G401 (cell line): ENCODE measurements at places on chromosomes 3 and 15. TPM values are rescaled to one million over a fixed set of nuclear protein-coding genes. Genes with fewer than 3 reads are reported as not detected.
A peak's percentile ranks its signal among the peaks of the same experiment; 100 is the strongest.

Gene AGBL1
- total RNA-seq = not detected in 2 replicates

Gene SLC49A4
- total RNA-seq = 17.9 and 18.2 TPM in 2 replicates

Gene SCN11A
- total RNA-seq = not detected in 2 replicates

Gene CCR9
- total RNA-seq = not detected in 2 replicates

Gene GRM7
- total RNA-seq = not detected in 2 replicates

Gene CASR
- not detected in 2 replicates for total RNA-seq

Gene C3orf49
- total RNA-seq = not detected in 2 replicates

Gene MOBP
- not detected in 2 replicates for total RNA-seq

Gene LSMEM2
- total RNA-seq = 1.6 TPM in 1 of 2 replicates, not detected in the other

Gene KLHL40
- total RNA-seq = not detected in 2 replicates

Gene CPA3
- total RNA-seq = not detected in 2 replicates

Gene LNP1
- total RNA-seq = 2.2 and 3.6 TPM in 2 replicates

Gene CIAO2A
- total RNA-seq = 233 and 242 TPM in 2 replicates

GRCh38 chr15:51237816-51238215 is 100.6 kb downstream of the CYP19A1 start:
- DNase-seq = no peak

- no peak for DNase-seq
Observed at GRCh38 chr15:93428150-93428549, 339.1 kb upstream of the RGMA start.

DNA sequence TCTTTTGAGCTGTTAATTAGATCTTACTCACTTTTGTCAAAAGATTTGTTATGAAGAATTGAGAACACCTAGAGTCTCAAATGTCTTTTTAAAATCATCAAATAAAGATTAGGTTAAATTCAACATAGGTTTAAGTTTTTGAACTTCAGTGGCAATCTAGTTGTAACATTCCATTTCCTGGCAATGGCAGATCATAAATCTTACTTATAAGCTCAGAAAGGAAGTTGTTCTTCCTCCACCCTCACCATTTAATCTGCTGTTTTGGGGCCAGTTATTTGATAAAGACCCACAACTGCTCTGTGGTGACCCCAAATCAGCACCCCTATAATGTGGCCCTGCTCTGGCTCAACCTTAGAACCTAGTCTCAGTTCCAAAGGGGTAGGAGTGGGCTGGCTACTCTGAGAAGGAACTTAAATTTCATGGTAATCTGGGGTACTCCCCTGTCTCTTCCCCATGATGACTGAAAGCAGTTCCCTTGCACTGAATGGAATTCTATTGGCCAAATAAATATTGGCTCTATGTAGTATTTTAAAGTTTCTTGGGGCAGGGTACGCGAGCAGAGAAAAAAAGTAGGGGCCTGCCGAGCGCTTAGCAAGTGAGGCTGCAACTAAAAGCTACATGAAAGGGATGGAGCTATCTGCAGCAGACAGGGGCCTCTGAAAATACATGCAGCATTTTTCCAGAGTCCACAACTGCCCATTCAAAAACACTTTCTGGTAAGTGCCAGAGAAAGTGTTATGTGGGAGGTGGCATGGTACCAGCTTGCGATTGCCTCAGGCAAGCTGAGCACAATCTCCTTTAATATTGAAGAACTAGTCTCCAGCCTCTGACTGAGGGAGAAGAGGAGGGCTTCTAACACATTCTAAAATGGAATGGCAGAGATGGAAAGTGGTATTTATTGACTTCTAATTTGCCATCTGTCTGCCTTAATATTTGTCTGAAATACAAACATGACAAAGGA is 103.6 kb upstream of the RASGRP1 start:
- no peak for DNase-seq

GRCh38 chr3:49134471-49135265 is 1.8 kb upstream of the LAMB2 start:
- DNase-seq = no peak

DNA sequence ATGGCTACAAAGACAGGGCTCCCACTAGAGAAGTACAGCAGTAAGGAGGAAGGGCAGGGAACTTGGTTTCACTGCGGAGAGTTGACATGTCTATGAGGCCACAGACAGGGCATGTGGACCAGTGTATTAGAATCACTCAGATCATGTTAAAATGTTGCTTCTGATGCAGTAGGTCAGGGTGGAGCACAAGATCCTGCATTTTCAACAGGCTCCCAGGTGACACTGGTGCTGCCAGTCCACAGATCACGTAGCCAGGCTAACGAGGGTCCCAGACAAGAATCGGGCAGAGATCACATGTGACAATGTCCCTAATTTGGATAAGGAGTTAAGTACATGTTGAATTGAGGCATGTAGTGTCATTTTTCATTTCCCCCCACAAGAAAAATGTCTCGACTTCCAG is 73.6 kb downstream of the SPSB4 start:
- DNase-seq = no peak

DNA sequence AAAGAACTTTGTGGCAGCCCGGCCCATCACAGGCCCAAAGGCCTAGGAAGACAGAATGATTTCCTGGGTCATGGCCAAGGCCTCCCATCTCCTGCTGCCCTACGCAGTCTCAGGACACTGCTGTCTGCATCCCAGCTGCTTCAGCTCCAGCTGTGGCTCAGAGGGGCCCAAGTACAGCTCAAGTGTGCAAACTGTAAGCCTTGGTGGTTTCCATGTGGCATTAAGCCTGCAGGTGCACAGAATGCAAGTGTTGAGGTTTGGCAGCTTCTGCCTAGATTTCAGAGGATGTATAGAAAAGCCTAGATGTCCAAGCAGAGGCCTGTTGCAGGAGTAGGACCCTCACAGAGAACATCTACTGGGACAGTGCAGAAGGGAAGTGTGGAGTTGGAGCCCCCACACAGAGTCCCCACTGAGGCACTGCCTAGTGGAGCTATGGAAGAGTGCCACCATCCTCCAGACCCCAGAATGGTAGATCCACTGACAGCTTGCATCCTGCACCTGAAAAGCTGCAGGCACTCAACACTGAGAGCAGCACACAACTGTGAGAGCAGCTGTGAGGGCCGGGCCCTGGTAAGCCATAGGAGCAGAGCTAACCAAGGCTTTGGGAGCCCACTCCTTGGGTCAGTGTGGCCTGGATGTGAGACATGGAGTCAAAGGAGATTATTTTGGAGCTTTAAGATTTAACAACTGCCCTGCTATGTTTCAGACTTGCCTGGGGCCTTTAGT is 208.2 kb upstream of the CMC1 start:
- no peak for DNase-seq

DNA sequence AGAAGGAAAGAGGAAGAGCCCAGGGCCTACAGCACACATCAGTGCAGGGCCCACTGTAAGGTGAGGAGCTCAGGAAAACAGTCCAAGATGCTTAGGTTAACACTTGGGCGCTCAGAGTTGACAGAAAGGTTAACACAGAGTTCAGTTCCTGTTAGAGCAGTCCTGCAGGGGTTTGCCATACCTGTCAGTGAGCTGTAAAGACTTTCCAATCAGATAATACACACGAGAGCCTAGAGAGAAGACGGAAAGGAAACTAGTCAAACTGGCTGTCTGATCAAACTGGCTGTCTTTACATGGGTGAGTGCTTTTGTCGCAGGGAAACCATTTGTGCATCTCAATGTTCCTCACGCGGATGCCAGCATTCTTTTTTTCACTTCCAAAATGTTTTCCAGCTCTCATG is 61.4 kb upstream of the ARHGEF26 start:
- peak; percentile 5 for DNase-seq

DNA sequence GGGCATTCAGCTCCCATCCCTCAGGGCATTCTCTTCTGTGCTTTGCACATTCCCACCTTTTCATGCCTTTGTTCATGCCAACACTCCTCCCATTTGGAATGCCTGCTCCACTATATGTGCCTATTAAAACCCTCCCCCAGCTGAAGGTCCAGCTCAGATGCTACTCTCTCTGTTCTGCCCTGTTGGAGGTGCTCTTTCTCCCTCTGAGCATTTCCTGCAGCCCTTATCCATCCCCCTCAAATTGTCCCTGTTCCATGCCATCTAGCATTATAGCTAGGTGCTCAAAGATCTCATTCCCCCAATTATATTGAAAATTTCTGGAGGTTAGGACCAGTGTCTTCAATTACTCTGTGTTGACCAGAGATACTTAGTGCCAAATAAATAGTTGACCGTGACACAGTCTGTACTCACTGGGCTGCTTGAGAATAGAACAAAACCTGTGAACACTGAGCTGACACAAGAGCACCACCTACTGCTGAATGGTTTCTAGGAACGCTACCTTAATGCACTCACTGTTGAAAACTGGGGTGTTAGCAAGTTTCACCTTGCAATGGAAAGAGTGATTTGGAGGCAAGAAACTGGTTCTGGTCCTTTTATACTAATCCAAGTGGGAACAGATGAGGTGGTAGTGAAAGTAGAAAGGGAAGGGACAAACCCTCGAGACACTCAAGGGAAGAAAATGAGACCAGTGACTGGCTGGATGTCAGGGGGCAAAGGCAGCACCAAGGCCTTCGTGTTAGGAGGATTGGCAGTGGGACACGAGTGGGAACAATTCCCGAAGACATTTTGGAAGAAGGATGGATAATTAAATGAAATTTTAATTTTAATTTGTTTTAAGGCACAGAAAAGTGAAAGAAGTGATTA is 289.8 kb upstream of the ROPN1 start:
- peak; percentile 24 for DNase-seq

GRCh38 chr15:79009379-79009778 is 64.5 kb upstream of the CTSH start:
- DNase-seq = no peak

DNA sequence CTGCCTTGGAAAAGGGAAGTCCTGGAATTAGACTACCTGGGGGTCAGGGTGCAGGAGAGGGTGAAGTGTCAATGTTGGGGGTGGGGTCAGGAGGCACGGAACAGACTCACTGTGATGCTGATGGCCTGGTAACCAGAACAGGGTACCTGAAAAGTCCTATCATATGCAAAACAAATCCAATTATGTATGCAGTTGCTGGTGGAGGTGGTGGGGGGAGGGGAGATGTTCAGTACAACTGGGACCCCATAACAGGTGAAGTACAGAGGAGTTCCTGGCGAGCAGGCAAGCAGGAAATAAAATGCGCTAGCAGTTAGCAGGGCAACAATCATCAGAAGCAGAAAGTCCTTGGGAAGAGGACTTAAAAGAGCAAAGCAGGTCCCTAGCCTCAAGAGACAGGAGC is 4.2 kb upstream of the KATNBL1 start:
- no peak for DNase-seq

- DNase-seq = no peak
Observed at GRCh38 chr3:191502583-191502982, 41.6 kb downstream of the PYDC2 start.

GRCh38 chr15:97747342-97747741 is 213.2 kb upstream of the ARRDC4 start:
- no peak for DNase-seq

DNA sequence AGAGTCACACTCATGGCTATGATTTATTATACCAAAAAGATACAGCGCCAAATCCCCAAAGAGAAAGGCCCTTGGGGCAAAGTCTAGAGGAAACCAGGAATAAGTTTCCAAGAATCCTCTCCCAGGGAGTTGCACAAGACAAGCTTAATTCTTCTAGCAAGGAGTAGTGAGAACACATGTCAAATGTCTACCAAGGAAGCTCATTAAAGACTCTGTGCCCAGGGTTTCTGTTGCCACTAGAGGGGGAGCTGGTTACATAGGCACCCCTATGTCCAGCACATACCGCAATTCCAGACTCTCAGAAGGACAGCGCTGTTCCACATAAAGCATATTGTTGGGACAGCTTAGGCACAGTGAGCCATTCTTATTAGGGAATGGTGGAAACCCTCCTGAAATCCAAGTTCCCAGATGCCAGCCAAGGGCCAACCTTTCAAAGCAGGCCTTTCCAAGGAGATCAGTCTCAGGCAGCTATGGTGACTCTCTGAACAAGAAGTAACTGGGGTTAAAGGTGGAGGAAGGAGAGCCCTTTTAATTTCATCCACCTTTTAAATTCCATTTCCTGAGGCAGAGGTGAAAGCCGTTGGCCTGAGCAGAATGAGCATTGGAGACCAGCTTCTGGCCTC is 194.2 kb downstream of the UACA start:
- DNase-seq = peak; percentile 57

- no peak for DNase-seq
Observed at GRCh38 chr3:193827040-193827669, 234.1 kb downstream of the OPA1 start.

- DNase-seq = peak; percentile 83
Observed at GRCh38 chr3:62622553-62623174, 249.3 kb upstream of the FEZF2 start.

- no peak for DNase-seq
Observed at GRCh38 chr3:127358641-127359040, 70.8 kb upstream of the PRR20G start.

- peak; percentile 48 for DNase-seq
Observed at GRCh38 chr3:43155464-43156121, 49.7 kb upstream of the POMGNT2 start.

- peak; percentile 23 for DNase-seq
Observed at GRCh38 chr3:129161860-129162271, 1.0 kb upstream of the ISY1 start.

GRCh38 chr15:63070681-63071129 is 28.2 kb downstream of the TPM1 start:
- DNase-seq = no peak

- DNase-seq = no peak
Observed at GRCh38 chr15:33152502-33153109, 41.9 kb downstream of the FMN1 start.

- no peak for DNase-seq
Observed at GRCh38 chr3:60391292-60391691, 860.0 kb downstream of the FHIT start.

DNA sequence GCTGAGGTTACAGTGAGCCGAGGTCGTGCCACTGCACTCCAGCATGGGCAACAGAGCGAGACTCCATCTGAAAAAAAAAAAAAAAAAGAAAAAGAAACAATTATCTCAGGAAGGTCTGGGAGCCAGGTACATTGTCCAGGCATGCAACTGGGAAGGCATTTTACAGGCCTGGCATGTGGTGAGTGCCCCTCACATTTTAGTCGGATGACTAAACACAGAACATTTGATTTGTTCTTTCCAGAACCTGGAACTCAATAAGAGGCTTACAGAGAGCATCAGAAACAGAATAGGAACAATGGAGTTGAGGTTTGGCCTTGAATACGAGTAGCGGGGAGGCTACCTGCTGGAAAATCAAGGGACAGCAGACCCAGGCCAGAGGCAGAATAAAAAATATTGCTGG is 33.7 kb upstream of the IGF1R start:
- no peak for DNase-seq

GRCh38 chr3:17035033-17035432 is 150.3 kb downstream of the PLCL2 start:
- peak; percentile 57 for DNase-seq

DNA sequence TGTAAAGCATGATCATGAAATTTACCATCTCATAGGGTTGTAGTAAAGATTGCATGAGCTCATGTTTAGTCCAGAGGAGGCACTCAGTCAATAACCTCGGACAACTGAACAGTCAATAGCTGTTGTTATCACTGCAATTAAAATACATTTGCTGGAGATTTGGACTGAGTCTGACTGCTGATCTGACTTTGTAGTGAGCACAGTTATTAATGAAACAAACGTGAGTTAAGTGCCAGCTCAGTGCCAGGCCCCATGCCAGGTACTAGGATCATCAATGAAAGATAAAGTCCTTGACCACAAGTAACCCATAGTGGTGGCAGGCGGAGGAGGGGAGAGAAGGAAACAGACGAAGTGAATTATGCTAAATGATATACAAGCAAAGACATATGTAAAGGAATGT is 43.7 kb upstream of the PRICKLE2 start:
- DNase-seq = no peak

- no peak for DNase-seq
Observed at GRCh38 chr15:57583720-57584119, 8.0 kb upstream of the MYZAP start.

GRCh38 chr3:134681522-134681900 is 30.7 kb upstream of the KY start:
- DNase-seq = no peak
